GOT3 (cell line): ENCODE measurements at places on chromosomes 16 and 17.

- DNase-seq, result no peak
These were observed 15.4 kb upstream of the CTCF start for GRCh38 chr16:67546761-67547422.

- no peak for DNase-seq
These were observed 125.4 kb downstream of the MRTFB start for GRCh38 chr16:14196539-14196938.

DNA sequence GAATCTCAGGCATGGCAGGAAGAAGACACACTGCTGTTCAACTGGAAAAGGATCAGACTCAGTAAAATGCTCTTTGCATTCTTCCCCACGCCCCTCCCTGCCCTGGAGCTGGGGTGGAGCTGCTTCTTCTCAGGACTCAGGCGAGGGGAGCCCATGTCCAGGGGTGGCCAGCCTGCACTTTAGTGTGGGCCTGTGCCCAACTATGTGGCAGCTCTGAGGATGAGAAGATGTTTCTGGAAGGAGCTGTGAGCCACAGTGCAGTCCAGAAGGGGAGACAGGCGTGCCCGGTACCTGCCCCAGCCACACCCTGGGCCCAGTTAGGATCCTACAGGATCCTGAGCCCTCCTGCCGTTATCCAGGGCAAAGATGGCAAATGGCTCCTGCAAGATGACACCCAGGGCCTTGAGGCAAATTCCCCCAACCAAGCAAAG, 120.3 kb downstream of the ANKRD11 start:
- no peak for DNase-seq

DNA sequence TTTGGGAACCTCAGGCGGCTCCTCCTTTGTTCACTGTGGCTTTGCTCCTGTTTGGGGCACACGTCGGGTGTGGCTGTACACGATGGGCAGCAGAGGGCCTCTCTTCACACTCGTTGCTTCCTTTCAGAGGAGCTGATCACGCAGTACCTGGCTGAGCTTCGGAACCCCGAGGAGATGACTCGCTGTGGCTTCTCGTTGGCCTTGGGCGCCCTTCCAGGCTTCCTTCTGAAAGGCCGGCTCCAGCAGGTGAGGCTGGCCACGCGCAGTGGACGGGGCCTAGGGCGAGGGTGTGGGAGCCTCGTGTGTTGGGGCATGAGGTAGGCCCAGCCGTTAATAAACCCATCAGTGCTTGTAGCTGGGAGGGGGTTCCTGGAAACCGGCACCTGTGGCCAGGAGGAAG, 85.0 kb upstream of the ZNF750 start:
- DNase-seq, result no peak

- no peak for DNase-seq
These were observed 1287.9 kb downstream of the CDH8 start for GRCh38 chr16:60748366-60748765.

GRCh38 chr16:76653390-76654026, 376.3 kb downstream of the CNTNAP4 start:
- no peak for DNase-seq

- DNase-seq, result no peak
These were observed 2.1 kb downstream of the FMNL1 start for GRCh38 chr17:45223539-45224528.

- no peak for DNase-seq
These were observed 12.9 kb upstream of the BBS2 start for GRCh38 chr16:56532714-56533113.

DNA sequence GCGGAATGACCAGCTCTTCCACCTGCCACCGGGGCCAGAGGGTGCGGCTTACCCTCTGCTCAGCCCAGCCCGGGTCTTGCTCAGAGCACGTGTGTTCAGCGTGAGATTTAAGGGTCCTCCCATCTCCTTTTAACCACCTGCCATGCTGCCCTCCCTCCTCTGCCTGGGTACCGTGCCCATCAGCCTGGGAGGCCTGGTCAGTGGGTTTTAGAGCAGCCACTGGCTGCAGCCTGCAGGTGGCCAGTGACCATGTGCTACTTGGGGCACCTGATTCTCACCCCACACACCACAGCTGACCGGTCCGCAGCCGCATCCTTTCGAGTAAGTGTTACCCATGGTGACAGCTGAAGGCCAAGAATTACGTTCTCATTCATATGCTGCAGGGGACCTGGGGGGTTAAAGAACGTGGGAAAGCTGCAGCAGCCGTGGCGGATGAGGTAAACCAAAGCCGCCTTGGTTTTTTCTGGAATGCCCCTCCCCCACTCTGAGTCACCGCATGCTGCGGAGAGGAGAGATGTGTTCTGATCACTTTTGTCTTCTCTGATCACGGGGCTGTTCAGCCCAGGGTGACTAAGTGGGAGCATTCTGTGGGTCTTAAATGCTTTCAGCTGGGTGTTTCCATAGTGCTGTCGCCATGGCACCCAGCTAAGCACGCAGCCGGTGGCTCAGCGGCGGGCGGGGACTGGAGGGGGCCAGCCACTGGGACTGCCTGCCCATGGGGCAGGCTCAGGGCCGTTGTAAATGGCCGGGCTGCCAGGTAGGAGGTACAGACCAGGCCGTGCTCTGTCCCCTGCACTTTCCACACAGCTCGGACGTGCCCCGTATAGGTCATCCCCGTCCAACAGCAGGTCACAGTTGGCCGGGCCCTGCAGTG, 59.8 kb downstream of the BAIAP2 start:
- DNase-seq, result peak; percentile 87

DNA sequence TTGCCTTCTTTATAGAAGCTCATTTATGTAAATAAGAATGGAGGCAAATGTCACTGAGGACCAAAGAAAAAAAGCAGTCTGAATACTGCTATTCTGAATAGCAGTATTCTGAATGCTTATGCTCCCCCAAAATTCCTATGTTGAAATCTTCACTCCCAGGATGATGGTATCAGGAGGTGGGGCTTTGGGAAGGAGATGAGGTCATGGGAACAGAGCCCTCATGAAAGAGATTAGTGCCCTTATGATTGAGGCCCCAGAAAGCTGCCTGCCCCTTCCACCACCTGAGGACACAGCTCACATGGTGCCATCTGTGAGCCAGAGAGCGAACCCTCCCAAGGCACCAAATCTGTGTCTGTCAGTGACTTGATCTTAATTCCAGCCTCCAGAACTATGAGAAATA, 28.8 kb downstream of the HEATR6 start:
- DNase-seq, result no peak

DNA sequence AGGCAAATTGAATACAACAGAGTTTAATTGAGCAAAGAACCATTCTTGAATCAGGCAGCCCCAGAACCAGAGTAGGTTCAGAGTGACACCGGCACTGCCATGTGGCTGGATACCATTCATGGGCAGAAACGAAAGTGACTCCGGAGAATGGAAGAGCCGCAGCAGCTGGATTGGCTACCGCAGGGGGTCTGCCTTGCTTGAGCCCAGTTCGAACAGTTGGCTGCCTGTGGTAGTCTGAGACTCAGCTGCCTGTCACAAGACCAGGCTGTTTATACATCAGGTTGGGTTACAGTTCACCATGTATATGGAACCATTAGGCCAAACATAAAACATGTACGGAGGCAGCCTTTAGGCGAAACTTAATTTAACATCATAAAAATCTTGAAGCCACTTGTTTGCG, 205.2 kb upstream of the CHMP6 start:
- DNase-seq, result no peak

GRCh38 chr17:38466346-38467315, 38.4 kb downstream of the ARHGAP23 start:
- no peak for DNase-seq

DNA sequence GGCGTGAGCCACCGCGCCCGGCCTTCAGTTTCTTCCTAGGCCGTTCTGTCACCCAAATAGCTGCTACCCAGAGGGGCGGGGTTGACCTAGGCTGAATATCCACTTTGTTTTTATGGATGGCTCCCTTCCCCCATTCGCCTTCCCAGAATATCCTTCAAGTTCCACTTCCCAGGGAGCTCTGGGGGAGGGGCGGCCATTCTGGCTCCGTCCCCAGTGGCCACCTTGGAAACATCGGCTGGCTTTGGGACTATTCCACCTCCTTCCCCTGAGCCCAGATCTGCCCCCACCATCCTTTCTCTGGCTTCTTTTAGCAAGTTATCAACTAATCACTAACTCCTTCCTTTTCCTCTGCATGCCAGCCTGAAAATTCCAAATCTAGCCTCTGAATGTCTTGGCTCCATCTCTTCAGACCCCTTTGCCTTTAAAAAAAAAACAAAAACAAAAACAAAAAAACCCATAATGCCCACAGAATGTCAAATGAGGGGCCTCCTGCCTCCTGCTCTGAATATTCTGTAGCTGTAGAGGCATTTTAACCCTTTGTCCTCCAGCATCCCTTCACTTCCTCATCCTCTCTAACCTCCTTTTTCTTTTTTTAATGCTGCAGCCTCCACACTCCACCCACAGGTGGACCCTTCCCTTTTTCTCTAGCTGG, 6.4 kb downstream of the ATP1B2 start:
- no peak for DNase-seq

GRCh38 chr16:22923491-22923890, 109.5 kb downstream of the HS3ST2 start:
- DNase-seq, result no peak

GRCh38 chr16:29663016-29663806, at the start of gene SPN:
TSS of gene SPN (plus strand) at chr16:29663247. CDS start at chr16:29663729, 482 bp downstream.
- no peak for DNase-seq

GRCh38 chr16:71303938-71304337, 14.7 kb upstream of the CMTR2 start:
- DNase-seq, result no peak

- no peak for DNase-seq
These were observed 543 bp downstream of the TXNDC11 start for GRCh38 chr16:11742093-11742535.

GRCh38 chr17:74433421-74434121, 1.7 kb downstream of the GPRC5C start:
- DNase-seq, result no peak

DNA sequence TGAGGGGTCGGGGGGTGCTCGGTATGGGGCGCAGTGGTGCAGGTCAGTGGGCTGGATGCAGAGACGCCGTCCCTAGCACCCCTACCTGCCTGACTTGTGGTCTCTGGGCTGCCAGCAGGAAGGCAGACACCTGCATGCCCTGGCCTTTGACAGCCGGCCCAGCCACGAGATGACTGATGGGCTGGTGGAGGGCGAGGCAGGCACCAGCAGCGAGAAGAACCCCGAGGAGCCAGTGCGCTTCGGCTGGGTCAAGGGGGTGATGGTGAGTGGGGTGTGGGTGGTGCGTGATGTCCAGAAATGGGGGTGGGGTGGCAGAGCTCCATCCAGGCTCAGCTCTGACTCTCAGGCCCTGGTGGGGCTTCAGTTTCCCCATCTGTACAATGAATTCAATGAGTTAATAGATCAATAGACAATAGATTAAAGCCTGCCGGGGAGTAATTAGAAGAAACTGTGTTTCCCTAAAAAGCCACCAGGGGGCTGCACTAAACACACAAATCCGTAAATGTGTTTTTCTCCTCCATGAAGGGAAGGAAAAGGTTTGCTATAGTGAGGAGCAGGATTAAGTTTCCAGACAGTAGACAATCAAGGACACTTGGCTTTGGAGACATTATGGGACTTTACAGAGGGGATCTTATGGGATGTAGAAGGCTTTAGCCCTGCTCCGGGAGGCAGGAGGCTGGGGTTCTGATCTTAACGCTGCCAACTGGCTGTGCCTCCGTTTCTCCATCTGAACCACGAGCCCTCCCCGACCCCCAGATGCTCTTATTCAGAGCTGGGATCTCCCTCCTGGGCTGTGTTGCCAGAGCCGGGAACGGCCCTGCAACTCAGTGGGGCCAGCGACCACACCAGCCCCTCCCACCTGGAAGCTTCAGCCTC, 2.2 kb downstream of the SLC12A3 start:
- DNase-seq, result no peak

- no peak for DNase-seq
These were observed 10.6 kb downstream of the RHBDL3 start for GRCh38 chr17:32276171-32276601.

DNA sequence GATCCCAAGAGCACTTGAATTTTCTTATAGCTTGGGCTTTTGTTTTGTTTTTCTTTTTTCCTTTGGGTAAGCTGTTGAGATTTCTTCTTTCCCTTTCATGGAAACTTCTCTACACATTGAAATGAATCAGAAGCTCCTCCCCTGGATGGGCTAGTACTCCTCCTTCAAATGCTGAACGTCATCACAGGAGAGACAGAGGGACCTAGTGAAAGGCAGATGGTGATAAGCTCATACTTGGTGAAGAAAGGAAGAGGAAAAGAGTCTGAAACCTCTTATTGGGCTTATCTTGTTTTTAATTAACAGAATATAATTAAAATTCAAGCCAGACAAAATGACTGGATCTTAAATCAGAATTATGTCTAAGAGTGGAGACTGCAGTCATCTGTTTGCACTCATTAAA, 147.3 kb downstream of the SNX11 start:
- no peak for DNase-seq

DNA sequence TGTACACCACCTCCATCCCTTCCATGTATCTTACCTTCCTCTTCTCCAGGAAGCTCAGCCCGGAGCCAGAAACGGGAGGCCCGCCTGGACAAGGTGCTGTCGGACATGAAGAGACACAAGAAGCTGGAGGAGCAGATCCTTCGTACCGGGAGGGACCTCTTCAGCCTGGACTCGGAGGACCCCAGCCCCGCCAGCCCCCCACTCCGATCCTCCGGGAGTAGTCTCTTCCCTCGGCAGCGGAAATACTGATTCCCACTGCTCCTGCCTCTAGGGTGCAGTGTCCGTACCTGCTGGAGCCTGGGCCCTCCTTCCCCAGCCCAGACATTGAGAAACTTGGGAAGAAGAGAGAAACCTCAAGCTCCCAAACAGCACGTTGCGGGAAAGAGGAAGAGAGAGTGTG, 756 bp upstream of the MVP start:
- DNase-seq, result no peak

GRCh38 chr16:15396948-15397594, 1.5 kb downstream of the MPV17L start:
- DNase-seq, result no peak

GRCh38 chr16:10965440-10966061, 21.2 kb downstream of the CLEC16A start:
- no peak for DNase-seq

- no peak for DNase-seq
These were observed 87.9 kb downstream of the ABR start for GRCh38 chr17:1091900-1092299.

DNA sequence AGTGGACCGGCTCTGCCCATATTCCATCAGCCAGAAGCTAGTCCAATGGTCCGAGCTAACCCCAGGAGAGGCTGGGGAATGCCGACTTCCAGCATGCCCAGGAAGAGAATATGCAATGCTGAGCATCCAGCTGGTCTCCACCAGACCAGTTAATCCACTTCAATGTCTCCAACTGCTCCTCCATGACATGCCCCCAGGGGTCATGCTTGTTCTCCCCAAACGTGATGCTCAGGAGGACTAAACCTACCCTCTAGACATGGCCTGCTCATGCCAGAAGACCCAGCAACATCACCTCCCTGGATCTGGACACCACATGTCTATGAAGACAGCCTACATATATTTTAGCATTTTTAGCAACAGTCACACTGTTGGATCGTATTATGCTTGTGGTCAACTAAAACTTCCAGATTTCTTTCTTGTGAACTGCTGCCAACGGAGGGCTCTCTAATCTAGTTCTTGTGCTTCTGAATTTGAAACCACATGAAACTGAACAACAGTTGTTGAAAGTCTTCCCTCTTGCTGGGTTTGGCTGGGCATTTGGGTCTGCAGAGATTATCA, 245.1 kb downstream of the SOX9 start:
- no peak for DNase-seq

- no peak for DNase-seq
These were observed 613 bp downstream of the ECI1 start for GRCh38 chr16:2250652-2251295.

- no peak for DNase-seq
These were observed 46.2 kb downstream of the XPO6 start for GRCh38 chr16:28165598-28165997.

GRCh38 chr16:66479661-66480264, 52.7 kb downstream of the BEAN1 start:
- DNase-seq, result no peak
